ENCODE measurements at places on chromosomes 5 and 9. TPM values are rescaled to one million over a fixed set of nuclear protein-coding genes. Genes with fewer than 3 reads are reported as not detected.

QRFP gene
- polyA plus RNA-seq = not detected

KCNN2 gene
- 0.06 TPM for polyA plus RNA-seq

- peak; percentile 84 for DNase-seq
These were observed 77.6 kb upstream of the SAP30L start for GRCh38 chr5:154368041-154368800.

GRCh38 chr5:149759986-149760853 lies 30.1 kb downstream of the PPARGC1B start:
- no peak for DNase-seq

DNA sequence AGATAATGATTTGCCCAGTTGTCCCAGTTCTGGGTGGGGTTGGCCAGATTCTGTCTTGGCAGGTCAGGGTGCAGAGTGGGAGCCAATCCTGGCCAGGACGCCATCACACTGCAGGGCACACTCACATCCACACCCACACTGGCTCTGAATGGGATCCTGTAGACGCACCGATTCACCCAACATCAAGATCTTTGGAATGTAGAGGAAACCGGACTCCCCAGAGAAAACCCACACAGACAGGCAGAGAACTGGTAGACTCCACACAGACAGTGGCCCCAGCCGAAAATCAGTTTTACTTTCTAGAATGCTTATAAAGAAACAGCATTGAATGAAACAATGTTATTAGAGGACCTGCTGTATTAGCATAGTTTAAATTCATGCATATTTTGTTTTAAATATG lies 343.1 kb upstream of the DAB2 start:
- no peak for DNase-seq

KCNV2 gene
- polyA plus RNA-seq = not detected

DNA sequence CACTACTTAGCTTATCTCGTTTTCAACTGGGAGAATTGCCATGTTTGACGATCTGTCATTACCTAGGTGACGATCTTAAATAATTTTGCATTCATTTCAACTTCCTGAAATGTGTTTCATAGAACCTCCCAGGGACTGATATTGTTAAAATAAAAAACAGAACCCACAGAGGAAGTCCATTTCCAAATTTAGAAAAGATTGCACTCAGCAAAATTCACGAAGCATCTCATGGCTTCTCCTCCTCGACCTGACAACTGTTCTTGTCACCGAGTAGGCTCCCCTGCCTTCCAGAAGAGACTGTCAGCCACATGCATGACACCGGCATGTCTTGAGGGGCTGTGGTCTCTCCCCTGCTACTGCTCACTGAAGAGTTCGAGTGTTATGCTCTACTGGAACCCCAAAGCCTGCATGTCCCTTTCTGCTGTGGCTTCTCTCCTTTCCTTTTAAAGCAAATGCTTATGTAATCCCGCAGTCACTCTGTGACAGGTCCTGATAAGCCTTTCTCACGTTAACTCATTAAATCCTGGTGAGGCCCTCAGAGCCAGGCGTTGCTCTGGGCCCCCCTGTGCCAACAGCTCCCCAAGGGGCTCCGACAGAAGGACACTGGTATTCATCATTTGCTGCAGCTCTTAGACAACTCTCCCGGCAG lies 26.8 kb upstream of the ANKRD33B start:
- DNase-seq = no peak

LRRC26 gene
- polyA plus RNA-seq = 1.0 TPM

DNA sequence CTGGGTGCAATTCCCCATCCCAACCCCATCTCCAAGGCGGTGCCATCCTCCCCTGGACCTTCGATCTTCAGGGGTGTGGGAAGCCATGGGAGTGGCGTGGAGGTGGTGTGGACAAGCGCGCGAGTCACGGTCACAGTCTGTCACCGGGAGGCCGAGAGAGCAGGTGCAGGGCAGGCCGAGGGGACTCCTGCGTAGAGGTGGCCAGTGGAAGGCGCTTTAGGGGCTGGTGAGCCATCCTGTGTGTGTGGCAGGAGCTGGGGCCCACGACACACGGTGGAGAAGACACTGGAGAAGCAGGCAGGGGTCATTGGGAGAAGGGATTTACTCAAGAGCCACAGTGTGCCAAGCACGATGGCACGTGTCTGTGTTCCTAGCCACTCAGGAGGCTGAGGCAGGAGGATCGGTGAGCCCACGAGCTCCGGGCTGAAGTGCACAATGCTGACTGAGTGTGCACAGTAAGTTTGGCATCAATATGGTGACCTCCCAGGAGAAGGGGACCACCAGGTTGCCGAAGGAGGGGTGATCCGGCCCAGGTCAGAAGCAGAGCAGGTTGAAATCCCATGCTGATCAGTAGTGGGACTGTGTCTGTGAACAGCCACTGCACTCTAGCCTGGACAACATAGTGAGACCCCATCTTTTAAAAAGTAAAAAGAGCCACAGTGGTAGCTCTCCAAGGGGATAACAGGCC lies 145.1 kb upstream of the PHYKPL start:
- no peak for DNase-seq

GRCh38 chr9:72600671-72601070 lies 79.3 kb downstream of the TMC1 start:
- DNase-seq = no peak

DNA sequence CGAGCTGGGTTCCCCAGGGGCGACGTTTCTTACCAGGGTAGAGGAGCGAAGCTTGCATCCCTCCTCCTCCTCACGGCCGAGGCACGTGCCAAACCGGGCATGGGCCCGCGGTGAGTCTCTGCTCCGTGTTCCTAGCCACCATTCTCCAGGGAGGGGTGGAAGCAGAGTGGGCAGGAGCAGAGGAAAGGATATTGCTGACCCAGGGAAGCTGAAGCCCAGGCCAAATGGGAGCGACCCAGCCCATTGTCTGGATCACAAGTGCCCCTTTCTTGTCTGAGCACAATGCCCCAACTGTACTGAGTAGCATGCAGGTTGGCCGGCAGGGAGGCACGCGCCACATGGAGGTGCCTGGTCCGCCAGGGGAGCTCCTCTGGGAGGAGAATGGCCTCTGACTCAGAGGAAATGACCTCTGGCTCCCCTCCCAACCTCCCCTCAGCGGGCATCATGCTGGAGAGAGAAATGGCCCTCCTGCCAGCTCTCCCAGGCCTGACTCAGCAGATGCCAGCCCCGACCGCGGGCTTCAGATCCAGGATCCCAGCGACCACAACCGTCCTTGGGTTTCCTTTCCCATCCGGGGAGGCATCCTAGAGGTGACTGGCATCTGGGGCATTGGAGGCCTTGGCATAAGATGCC lies 1.1 kb downstream of the PRR7 start:
- DNase-seq = peak; percentile 84

DNA sequence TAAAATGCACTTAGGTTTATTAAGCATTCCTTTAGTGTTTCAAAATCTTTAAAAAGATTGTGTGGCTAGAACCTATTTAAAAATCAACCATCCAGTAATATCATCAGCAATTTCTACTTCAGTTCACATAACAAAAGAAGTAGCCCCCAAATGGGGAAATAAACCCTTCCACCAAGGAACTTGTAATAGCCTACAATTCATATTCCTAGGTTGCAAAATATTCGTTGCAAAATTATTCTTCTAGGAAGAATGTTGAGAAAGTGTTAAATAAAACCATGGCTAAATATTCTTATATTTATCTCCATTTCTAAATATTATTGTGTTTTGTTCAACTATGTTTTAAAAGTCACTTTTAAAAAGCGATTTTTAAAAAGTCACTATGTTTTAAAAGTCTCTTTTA lies 177.9 kb upstream of the PRLR start:
- DNase-seq = no peak

- DNase-seq = no peak
These were observed 764 bp downstream of the PCDHA11 start for GRCh38 chr5:140869555-140869886.

DNA sequence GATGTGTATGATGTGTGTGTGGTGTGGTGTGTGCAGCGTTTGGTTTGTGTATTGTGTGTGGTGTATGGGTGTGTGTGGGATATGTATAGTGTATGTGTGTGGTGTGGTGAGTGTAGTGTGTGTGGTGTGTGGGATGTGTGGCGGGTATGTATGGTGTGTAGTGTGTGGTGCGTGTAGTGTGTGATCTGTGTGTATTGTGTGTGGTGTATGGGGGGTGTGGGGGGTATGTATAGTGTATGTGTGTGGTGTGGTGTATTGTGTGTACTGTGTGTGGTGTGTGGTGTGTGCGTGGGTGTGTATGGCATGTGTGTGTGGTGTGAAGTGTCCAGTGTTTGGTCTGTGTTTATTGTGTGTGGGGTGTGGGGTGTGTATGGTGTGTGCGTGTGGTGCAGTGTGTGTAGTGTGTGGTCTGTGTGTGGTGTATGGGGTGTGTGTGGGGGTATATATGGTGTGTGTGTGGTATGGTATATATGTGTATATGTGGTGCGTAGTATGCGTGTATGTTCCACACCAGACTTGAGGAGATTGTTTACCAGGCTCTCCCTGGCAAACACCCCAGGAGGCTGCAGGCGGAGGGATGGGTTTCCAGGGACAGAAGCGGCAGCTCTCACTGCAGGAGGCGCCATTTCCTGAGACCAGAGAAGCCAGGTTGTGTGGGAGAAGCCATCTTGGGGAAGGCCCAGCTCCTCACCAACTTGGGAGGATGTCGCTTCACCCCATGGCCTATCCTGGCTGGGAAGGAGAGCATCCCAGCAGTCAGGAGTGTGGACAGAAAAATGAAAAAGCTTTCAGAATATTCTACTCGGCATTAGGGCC lies 138.1 kb downstream of the NXNL2 start:
- DNase-seq = no peak

DNA sequence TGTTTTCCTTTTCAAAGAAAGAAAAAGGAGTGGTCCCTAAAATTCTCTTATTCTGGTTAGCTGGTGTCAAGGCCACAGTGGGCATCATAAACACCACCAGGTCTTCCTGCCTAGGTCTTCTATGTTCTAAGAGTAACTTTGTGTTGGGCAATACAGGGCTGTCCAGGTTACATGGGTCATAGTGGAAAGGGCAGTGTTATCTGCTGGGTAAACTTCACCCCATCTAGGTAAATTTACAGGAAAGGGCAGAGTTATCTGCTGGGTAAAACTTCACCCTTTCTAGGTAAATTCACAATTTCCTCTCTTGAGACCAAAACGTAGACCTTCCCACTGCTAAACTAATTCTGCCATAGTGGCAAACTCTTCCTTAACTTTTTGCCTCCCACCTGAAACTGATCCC lies 18.9 kb upstream of the JAKMIP2 start:
- DNase-seq = no peak

DNA sequence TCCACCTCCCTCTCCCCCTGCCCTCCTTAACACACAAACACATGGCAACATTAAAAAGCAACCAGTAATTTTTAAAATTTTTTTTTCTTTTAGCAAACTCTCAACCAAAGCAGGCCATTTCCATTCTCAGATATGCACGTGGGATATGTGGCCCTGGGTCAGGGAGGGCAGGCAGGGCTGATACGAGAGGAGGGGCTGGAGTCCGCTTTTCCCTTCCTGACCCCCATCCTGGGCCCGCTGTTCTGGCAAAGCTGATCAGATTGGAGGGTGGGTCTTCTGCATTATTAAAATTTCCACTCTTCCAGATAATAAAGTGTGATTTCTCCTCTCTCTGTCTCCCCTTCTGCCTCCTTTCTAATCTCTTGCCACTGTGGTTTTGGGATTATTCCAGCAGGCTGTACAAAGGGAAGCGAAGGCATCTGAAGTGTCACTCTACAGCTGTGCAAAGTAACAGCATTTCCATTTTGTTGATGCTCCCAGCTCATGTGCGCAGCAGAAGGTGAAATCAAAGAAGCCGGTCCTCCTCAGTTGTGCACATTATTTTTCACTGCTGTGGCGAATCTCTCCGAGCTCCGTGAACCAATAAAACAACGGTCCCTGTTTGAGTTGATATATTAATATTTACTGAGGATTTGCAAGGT lies 12.0 kb downstream of the IRX1 start:
- no peak for DNase-seq

- DNase-seq = peak; percentile 88
These were observed 73.4 kb upstream of the BOD1 start for GRCh38 chr5:173689737-173690360.

- DNase-seq = no peak
These were observed 11.9 kb upstream of the ZNF366 start for GRCh38 chr5:72519111-72519510.

SV2C gene
- polyA plus RNA-seq = not detected

GRCh38 chr9:111712369-111712768 lies 51.0 kb downstream of the GNG10 start:
- DNase-seq = no peak

SLC25A48 gene
- 0.18 TPM for polyA plus RNA-seq

GRCh38 chr5:10372726-10373709 lies 19.5 kb downstream of the MARCHF6 start:
- DNase-seq = no peak

XRCC4 gene
- 14.8 TPM for polyA plus RNA-seq

SLC6A19 gene
- polyA plus RNA-seq = 0.01 TPM

CD274 gene
- polyA plus RNA-seq = 3.4 TPM

DNA sequence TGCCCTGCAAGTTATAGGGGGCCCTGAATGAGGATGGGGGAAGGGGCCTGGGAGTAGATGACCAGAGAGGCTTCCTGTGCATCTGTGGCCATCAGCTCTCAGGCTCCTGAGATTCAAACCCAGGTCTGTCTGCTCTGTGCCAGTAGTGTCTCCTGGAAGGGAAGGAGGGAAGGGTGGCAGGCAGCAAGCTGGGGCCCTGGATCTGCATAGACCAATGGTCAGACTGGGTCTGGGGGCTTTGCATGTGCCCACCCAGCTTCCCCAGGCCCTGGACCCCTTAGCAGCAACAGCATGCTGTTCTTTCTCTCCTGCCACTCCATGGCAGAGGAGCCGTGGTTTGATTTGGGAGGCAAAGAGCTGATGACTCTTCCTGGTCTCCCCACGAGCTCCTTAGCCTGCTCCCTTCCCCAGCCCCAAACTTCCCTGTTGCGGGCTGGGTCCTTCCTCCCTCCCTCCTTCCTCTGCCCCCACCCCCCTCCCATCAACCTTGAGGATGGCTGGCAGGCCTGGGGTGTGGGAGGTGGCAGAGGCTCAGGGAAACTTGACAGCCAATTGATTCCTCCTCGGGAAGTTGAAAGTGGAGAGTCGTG lies 31.6 kb downstream of the DAB2IP start:
- DNase-seq = no peak

SPINK4 gene
- not detected for polyA plus RNA-seq

DNA sequence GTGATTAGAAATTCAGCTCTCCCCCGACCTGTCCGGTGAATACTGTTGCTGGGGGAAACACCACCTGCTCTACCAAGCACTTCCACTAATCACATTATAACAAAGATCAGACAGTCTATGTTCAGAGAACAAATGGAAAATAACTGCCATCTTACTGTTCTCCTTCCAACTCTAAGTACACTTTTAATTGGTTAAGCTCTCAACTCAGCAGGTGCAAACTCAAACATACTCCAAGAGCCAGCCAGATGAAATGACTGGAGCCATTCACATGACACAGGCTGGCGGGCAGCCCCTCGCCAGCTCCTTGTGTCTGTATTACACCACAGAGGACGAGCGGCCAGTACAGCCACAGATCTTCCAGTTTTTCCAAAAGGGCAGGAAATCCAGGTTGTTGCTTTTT lies 16.1 kb downstream of the LIFR start:
- no peak for DNase-seq
